ENCODE measurements at places on chromosomes 13 and 19.

GRCh38 chr13:112065867-112066623 is 904 bp upstream of the SOX1 start:
- H3K4me1 ChIP-seq: no peaks in the 10 kb centered on the region
- DNase-seq: no peak

DNA sequence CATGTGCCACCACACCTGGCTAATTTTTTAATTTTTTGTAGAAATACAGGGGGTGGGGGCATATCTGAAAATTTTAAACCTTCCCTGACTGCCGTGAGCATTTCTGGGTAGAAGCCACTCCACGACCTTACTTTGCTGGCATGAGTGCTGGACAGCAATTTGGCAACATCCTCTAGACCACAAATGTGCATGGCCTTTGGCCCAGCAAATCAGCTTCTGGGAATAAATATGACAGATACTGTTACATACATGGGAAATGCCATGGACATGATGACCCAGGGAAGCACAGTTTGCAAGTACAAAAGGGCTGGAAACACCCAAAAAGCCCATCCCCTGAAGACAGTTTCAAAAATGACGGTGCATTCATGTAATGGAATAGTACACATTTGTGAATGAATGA is 3.2 kb upstream of the PVR start:
- H3K4me3 ChIP-seq: no peak overlapping the region
- peaks cover 5% of the 10 kb centered on the region for H3K4me1 ChIP-seq
- no peaks in the 10 kb centered on the region for H3K27me3 ChIP-seq
- H3K36me3 ChIP-seq: no peaks in the 10 kb centered on the region

GRCh38 chr13:98261165-98261702 is 84.2 kb upstream of the RNF113B start:
- H3K27me3 ChIP-seq: no peaks in the 10 kb centered on the region
- peaks cover 1% of the 10 kb centered on the region for H3K4me1 ChIP-seq
- H3K27ac ChIP-seq: no peak overlapping the region
- H3K36me3 ChIP-seq: no peaks in the 10 kb centered on the region
- DNase-seq: no peak

- no peak overlapping the region for H3K27ac ChIP-seq
- no peak overlapping the region for H3K4me3 ChIP-seq
- H3K4me1 ChIP-seq: no peaks in the 10 kb centered on the region
- H3K36me3 ChIP-seq: peaks cover 3% of the 10 kb centered on the region
- DNase-seq: no peak
Observed at GRCh38 chr19:17499648-17500446, 11.6 kb upstream of the PGLS start.

DNA sequence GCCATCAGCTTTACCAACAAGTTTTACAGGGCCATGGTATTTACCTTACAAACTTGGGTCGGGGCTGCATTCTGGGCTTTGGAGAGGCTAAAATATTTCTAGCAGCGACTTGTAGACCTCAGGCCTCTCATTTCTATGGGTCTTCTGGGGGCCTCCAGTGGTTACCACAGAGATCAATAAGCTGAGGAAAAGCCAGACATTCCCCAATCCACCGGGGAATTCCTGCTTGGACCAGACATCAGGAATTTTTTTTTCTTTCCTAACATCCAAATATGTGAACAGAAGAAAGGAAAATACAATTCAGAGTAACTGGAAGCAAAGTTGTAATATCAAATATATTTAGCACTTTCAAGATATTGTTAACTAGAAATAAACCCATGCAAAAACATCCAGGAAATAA is 1.5 kb downstream of the DZIP1 start:
- peaks cover 21% of the 10 kb centered on the region for H3K4me1 ChIP-seq
- peak; percentile 17 for DNase-seq
- H3K4me3 ChIP-seq: peak overlapping the region; percentile 79
- H3K36me3 ChIP-seq: peaks cover 18% of the 10 kb centered on the region
- no peaks in the 10 kb centered on the region for H3K27me3 ChIP-seq

DNA sequence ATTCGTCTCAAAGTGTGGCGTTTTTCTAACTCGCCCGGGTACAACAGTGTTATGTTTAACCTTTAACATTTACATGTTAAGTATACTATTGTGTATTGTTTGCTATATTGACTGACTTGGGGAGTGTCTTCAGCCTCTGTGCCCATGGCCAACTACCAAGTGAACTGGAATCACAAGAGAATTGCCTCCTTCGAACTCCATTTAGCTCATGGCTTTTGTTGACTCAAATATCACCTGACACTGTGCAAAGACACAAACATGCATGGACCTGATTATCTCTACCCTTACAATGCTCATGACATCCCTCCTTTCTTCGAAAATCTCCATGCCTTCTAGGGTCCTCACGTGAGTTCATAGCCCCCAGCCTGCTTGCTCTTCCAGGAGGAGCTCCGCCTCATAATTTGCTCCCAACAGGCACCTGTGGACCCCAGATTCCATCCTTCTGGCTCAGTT is 704 bp downstream of the ZNF814 start:
- peak overlapping the region; percentile 43 for H3K4me3 ChIP-seq
- H3K4me1 ChIP-seq: no peaks in the 10 kb centered on the region
- no peaks in the 10 kb centered on the region for H3K27me3 ChIP-seq
- DNase-seq: peak; percentile 32
- no peak overlapping the region for H3K27ac ChIP-seq

DNA sequence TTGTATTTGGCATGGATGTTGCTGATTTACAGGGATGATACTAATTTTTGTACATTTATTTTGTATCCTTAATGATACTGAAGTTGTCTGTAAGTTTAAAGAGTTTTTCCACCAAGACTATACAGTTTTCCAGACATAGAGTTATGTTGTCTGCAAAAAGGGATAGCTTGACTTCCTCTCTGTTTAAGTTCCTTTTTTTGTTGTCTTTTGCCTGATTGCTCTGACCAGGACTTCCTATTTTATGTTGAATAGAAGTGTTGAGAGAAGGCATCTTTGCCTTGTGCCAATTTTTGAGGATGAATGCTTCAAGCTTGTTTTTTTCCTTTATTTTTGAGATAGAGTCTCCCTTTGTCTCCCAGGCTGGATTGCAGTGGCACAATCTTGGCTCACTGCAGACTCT is 36.8 kb upstream of the ZNF681 start:
- H3K4me1 ChIP-seq: peaks cover 3% of the 10 kb centered on the region
- no peaks in the 10 kb centered on the region for H3K27me3 ChIP-seq
- no peaks in the 10 kb centered on the region for H3K36me3 ChIP-seq
- no peak overlapping the region for H3K27ac ChIP-seq
- H3K4me3 ChIP-seq: no peak overlapping the region

DNA sequence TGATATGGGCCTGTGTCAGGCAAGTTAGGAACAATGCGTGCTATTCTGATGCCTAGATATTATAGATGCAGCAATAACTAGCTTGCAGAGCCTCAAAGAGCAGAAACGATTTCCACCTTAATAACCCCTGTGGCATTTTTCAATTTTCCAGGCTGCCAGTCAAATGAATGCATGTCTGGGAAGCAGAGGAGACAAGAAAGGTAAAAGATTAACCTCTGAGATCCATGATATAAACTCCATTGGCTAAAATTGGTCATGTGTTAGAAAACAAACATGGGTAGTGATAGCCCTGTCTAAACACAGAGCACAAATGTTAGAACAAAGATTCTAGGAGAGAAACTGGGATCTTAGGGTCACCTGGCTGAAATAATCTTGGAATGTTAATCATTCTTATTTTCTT is 811.1 kb downstream of the DIAPH3 start:
- H3K4me3 ChIP-seq: no peak overlapping the region
- no peaks in the 10 kb centered on the region for H3K4me1 ChIP-seq
- peak overlapping the region; percentile 58 for H3K27ac ChIP-seq
- DNase-seq: no peak
- H3K36me3 ChIP-seq: no peaks in the 10 kb centered on the region

GRCh38 chr13:34762312-34762711 is 179.8 kb upstream of the NBEA start:
- no peaks in the 10 kb centered on the region for H3K36me3 ChIP-seq
- H3K4me3 ChIP-seq: no peak overlapping the region
- no peaks in the 10 kb centered on the region for H3K4me1 ChIP-seq

GRCh38 chr19:53576941-53577653 is 39.2 kb downstream of the ZNF331 start:
- no peaks in the 10 kb centered on the region for H3K4me1 ChIP-seq
- peaks cover 51% of the 10 kb centered on the region for H3K36me3 ChIP-seq
- no peaks in the 10 kb centered on the region for H3K27me3 ChIP-seq
- H3K4me3 ChIP-seq: no peak overlapping the region
- H3K27ac ChIP-seq: no peak overlapping the region

DNA sequence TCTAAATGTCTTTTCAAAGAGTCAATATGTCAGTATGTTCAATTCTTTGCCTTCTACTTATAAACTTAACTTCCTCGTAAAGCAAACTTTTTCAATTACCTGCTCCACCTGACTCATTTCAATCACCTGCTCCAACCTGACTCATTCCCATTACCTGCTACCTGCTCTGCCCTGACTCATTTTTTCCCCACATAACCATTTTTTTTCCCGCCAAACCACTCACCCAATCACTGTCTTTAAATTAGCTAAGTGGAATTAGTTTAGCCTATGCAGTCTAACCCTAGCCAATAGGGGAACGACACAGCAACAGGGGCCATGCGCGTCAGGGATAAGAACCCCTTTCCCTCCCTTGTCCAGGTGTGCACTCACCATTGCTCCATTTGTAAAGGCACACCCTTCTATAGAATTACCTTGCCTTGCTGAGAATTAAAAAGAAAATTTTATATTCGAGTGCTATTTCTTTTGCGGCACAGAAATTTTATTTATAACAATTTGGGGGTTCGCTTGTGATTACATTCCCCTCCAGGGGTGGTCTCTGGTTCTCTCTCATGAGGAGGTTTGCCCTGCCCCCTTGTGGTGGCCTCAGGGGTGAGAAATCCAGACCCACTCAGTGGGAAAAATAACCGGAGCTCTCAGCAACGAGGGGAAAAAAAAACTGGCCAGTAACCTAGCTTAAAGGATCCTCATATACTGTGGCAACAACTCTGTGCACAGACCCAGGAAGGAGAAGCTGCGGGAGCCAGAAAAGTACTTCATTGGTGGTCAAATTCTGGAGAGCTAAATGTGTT is 193.1 kb downstream of the ZNF486 start:
- H3K4me1 ChIP-seq: no peaks in the 10 kb centered on the region
- H3K27me3 ChIP-seq: no peaks in the 10 kb centered on the region
- no peak overlapping the region for H3K27ac ChIP-seq
- peak; percentile 57 for DNase-seq

DNA sequence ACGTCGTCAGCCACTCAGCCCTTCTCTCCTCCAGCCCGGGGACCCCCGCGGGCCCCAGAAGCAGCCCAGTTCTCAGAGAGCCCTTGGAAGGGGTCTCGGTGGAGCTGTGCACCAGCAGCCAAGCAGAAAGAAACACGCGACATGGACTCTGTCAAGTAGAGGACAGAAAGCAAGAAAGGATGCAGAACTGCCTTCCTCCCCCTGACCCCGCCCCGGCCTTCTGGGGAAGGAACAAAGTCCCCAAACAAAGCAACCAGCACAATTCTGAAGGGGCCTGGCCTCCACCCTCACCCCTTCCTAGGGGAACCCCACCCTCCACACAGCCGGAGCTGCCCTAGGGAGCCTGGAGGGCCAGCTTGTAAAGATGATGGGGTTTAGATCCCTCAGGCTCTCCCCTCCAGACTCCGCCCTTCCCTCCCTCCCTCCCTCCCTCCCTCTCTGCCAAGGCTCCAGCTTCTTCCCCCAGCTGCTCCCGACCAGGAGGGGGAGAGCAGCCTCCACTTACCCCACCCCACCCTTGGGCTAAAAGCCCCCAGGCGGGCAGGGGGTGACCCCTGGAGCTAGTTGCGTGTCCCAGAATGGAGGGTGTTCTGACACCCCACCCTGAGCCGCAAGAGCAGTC is 7.8 kb downstream of the LYL1 start:
- H3K27me3 ChIP-seq: no peaks in the 10 kb centered on the region
- no peak overlapping the region for H3K4me3 ChIP-seq
- H3K4me1 ChIP-seq: peaks cover 19% of the 10 kb centered on the region
- no peak overlapping the region for H3K27ac ChIP-seq
- DNase-seq: peak; percentile 60
- H3K36me3 ChIP-seq: no peaks in the 10 kb centered on the region

DNA sequence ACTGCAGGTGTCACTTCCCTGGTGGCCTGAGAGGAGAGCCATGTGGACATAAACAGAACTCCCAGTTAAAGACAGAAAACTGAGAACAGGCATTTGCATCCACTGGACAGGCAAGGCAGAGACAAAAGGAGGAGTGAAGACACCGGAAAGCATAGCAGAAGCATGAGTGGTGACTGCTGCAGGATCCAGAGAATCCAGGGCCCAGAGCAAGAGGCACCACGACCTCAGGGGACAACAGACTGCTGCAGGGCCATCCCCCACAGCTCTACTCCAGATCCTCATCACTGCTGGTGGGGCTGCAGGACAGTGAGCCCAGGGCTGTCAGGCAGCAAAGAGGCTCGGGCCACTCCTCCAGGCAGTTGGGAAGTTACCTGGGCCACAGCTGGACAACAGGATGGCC is 14.5 kb upstream of the ISYNA1 start:
- H3K27ac ChIP-seq: no peak overlapping the region
- no peak overlapping the region for H3K4me3 ChIP-seq
- H3K36me3 ChIP-seq: peaks cover 4% of the 10 kb centered on the region
- no peak for DNase-seq

DNA sequence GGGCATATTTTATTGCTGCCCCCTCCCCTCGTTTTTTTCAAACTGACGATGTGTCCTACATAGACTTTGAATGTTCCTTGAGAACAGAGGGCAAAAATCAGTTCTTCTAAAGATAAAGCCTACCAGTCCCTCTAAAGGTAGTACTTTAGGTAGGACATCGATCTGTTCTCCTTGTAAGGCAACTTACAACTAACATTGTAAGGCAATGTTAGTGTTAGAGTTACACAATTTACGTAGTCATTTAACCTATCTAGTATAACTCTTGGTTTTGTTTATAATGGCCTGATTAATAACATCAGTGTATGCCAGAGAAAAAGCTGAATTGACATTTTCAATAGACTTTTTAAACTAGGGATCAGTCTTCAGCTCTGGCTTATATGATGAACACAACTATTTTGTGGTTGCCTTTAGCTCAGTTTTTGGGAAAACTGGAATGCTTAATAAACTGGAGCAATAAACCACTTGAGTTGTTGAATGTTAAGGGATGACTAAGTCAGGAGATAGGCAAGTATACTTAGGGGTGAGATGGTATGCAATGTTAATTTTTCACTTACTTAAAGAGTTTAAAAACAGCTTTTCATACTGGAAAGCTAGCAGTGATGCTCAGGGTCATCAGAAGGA is 2.2 kb downstream of the NDFIP2 start:
- no peak overlapping the region for H3K27ac ChIP-seq
- H3K27me3 ChIP-seq: no peaks in the 10 kb centered on the region
- peaks cover 11% of the 10 kb centered on the region for H3K4me1 ChIP-seq
- no peak for DNase-seq

Data from SK-N-SH (cell line).